ENCODE measurements at places on chromosomes 4 and X.

DNA sequence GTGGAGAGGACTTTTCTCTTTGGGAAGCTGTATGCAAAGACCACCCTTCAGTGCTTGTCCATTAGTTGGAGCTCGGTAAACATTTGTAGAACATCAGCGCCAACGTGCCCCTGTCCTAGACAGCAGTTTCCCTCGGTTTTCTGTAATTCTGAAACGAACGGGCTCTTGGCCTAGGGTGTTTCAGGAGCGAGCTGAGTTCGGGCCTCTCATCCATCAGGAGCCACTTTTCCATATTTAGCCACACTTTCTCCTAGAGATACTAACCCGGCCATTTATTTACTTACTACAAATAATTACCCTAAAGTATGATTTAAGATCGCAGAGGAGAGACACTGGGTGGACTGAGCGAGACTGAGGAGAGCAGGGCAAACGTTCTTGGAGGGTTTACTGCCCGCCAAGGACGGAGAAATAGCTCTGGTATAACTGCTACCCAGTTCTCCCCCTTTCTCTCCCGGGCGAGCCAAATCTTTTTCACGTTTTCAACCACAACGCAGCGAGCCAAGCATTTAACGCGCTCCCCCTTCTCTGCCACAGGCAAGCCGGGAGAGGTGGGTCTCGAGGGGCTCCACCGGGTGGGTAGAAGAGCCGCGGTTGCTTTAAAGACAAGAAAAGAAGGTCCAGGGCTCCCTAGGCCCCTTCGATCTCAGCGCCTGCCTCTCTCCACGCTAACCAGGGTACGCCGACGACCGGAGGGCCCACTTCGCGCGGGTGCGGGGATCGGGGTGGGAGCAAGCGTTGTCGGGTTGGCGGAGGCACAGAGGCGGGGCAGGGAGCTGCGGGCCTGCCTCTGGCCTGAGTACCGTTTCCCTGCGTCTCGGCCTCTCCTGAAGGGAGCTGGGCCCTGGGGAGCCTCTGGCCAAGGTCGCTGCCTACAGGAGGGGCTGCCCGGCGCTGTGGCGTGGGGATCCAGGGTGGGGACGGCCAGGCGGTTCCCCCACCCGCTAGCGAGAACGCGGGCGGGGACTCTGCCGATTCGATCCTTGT, 10.8 kb upstream of the PITX2 start:
- no peak for DNase-seq

GRCh38 chr4:108466936-108467902, 153.2 kb upstream of the RPL34 start:
- DNase-seq = peak; percentile 81

DNA sequence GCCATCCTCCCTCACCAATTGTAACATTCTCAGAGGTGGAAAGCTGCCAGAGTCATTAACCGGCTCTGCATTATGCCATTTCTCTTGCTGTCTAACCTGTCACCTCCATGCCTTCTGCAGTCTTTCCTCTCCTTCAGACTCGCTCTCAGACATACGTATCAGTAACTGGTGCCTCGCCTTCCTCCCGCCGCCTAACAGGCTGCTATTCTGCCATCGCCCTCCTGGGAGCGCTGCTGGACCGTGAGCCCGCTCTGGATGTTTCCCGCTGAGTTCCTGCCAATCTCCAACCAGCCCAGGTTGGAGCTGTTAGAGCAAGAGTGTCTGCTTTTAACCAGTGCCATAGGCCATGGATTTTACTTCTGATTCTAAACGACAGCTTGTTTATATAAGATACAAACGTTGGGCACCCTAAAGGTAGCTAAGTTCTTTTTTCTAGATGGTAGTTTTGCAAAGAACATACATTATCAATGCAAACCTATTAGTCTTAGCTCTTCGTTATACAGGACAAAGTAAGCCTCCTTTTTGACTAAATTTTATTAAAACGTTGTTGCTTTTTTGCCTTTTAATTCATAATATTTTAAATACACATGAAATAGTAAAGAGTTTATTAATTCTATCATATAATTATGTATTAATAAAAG, 59.5 kb upstream of the NEIL3 start:
- peak; percentile 71 for DNase-seq

GRCh38 chr4:84631573-84631972, 48.6 kb downstream of the CDS1 start:
- no peak for DNase-seq

GRCh38 chrX:147173594-147173993, 359.1 kb upstream of the CXorf51A start:
- no peak for DNase-seq

- DNase-seq = peak; percentile 68
These were observed 11.0 kb downstream of the PKD2 start for GRCh38 chr4:88018466-88018865.
